Suppressor macrophage treated with lipopolysaccharide for 4 hours (primary cell): ENCODE measurements at places on chromosomes 1 and 21.

- DNase-seq: no peak
These were observed 12.8 kb downstream of the TIAM1 start for GRCh38 chr21:31331231-31331630.

DNA sequence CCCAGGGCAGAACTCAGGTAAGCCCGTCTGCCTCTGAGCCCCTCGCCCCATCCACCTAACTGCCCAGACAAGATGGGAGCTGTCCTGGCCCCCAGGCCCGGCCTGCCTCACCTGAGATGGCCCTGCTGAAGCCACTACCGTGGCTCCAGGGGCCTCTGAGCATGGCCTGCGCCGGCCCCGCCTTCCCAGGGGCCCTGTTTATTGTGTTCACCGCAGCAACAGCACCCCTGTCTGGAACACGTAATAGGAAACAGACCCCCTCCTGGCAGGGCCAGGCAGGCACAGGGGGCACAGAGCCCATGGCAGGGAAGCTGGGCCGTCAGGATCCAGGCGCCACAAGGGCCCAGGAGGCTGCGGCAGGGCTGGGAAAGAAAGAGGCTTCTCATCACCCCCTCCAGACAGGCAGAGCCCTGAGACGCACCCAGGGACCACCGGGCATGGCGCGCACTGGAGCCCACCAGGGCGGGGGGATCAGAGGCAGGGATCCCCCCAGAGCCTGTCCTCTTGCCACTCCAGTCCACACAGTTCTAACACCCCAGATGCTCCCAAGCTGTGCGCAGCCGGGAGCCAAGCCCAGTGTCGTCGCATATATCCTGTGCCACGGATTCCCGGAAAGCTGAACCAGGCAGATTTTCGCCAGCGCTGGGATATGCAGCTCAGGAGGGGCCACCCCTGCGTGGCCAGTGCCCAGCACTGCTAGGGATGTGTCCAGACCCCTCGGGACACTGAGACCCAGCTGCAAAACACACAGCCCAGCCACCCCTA, 62.6 kb downstream of the ARHGEF16 start:
- no peak for DNase-seq

DNA sequence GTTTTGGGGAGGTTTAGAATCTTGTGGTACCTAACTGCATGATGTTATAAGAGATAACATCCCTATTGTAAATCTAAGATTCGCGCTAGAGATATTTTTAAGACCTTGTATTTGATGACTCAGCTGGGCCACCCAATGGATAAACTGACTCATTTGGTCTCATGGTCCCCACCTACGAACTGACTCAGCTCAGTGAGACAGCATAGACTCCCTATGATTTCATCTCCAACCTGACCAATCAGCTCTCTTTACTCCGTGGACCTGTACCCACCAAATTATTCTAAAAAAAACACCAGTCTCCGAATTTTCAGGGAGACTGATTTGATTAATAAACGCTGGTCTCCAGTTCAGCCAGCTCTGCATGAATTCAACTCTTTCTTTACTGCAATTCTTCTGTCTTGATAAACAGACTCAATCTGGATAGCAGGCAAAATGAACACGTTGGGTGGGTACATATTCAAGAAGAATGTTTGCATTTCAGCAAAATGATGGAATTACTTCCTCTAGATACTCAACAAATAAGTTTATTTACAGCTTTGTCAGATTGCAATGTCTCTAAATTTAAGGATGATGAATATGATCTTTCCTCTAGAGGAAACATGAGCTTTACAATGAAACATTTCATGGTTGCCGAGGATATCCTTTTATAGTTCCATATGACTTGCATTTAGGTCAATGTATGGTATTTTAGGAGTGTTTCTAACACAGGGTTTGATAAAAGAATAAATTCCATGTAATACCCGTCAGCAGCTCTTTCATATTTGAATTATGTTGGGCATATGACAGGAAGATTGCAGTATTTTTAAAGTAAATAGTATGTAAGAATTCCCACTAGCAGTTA, 516.6 kb upstream of the RGS18 start:
- DNase-seq: no peak

DNA sequence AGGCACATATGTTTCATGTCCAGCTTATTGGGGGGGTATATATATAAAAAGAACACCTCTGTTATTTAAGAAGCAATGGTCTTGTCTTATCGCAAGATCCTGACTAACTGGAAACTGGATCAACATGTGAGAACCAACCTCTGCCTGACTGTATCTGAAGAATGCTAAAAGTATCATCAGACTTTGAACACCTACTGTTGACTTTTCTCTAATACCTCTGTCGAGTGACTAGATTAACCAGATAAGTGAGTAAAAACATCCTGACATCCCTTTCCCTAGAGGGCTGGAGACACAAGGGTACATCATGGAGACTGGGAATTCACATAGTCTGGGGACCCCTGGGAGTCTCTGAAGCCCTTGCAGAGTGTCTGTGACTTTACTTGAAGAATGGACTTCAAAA, 26.3 kb upstream of the PIGC start:
- no peak for DNase-seq
